ENCODE measurements at places on chromosomes 6 and 20. TPM values are rescaled to one million over a fixed set of nuclear protein-coding genes. Genes with fewer than 3 reads are reported as not detected.
A peak's percentile ranks its signal among the peaks of the same experiment; 100 is the strongest.

BHLHE23 gene
- polyA plus RNA-seq: not detected

GRCh38 chr20:15930311-15931305, 642.6 kb downstream of the KIF16B start:
- no peak overlapping the region for H3K4me3 ChIP-seq
- H3K36me3 ChIP-seq: no peaks in the 10 kb centered on the region
- DNase-seq: no peak
- peak overlapping the region; percentile 51 for H3K27ac ChIP-seq
- H3K27me3 ChIP-seq: no peaks in the 10 kb centered on the region

RPS6KA2 gene
- 7.6 TPM for polyA plus RNA-seq

DNA sequence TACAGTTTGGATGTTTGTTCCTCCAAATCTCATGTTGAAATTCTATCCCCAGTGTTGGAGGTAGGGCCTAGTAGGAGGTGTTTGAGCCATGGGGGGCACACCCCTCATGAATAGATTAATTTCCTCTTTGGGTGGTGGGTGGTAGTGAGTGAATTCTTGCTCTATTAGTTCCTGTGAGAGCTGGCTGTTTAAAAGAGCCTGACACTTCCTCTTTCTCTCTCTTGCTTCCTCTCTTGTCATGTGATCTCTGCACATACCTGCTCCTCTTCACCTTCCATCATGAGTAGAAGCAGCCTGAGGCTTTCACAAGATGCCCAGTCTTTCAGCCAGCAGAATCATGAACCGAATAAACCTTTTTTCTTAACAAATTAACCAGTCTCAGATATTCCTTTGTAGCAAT, 340.2 kb upstream of the CHD6 start:
- H3K4me1 ChIP-seq: no peaks in the 10 kb centered on the region
- no peak overlapping the region for H3K4me3 ChIP-seq
- H3K36me3 ChIP-seq: no peaks in the 10 kb centered on the region

DNA sequence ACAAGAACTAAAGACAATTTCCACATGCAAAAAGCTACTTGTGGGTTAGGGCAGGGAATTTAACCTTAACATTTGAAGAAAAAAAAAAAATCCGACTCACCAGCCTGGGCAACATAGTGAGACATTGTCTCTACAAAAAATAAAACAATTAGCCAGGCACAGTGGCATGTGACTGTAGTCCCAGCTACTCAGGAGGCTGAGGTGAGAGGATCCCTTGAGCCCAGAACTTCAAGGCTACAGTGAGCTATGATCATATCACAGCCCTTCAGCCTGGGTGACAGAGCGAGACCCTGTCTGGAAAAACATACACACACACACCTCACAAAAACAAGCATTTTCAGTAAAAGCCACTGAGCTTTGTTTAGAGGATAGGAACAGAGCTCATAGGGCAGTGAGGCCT, 56.2 kb downstream of the ARHGAP18 start:
- no peaks in the 10 kb centered on the region for H3K36me3 ChIP-seq
- H3K4me1 ChIP-seq: no peaks in the 10 kb centered on the region
- no peak overlapping the region for H3K27ac ChIP-seq
- no peak for DNase-seq
- H3K4me3 ChIP-seq: no peak overlapping the region

DNA sequence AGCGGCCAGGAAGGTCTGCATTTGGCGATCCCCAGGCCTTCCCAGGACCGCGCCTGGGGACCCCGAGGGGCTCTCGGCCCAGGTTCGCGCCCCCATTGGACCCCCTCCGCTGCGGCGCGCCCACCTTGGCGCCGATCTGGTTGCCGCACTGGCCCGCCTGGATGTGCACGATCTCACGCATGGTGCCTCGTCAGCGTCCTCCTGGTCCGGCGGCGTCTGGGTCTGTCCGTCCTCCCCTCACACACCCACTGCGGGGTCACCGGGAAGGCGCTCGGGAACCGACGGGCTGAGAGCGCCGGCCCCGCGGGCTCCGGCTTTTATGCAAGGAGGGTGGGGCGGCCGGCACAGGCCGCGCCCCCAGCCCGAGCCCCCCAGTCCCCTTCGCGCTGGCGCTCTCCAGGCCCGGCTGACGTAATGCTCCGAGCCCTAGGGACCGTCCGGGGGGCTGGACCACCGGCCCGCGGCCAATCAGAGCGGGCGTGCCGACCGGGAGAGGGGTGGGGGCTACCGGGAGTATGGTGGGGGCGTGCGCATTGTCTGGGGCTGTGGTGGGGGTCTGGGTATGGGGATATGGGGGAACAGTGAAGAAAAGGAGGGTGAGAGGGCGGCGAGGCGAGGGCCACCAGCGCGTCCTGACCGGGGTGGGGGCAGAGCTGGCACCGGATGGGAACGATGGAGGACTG, at the start of gene TUBB2B:
TSS of gene TUBB2B (minus strand) at position 291 of the 683 bp plus-strand sequence. CDS start at position 181, 110 bp downstream.
- peaks cover 62% of the 10 kb centered on the region for H3K4me1 ChIP-seq
- H3K27me3 ChIP-seq: peaks cover 57% of the 10 kb centered on the region
- no peak within 1 kb of the TSS for H3K27ac ChIP-seq
- H3K4me3 ChIP-seq: peak within 1 kb of the TSS; percentile 37
- H3K36me3 ChIP-seq: no peaks in the 10 kb centered on the region

- no peaks in the 10 kb centered on the region for H3K27me3 ChIP-seq
- H3K4me1 ChIP-seq: no peaks in the 10 kb centered on the region
- H3K4me3 ChIP-seq: no peak overlapping the region
Measured at GRCh38 chr6:130161683-130162404, 60.9 kb downstream of the SAMD3 start.

SLC32A1 gene
- not detected for polyA plus RNA-seq

CGA gene
- polyA plus RNA-seq: not detected

- H3K27ac ChIP-seq: no peak overlapping the region
- no peaks in the 10 kb centered on the region for H3K27me3 ChIP-seq
- no peaks in the 10 kb centered on the region for H3K36me3 ChIP-seq
- no peak overlapping the region for H3K4me3 ChIP-seq
- H3K4me1 ChIP-seq: no peaks in the 10 kb centered on the region
Measured at GRCh38 chr6:47402081-47402480, 75.5 kb upstream of the CD2AP start.

ENPP5 gene
- polyA plus RNA-seq: 2.1 TPM
